Placental pericyte (primary cell): ENCODE measurements at places on chromosomes 3 and 15. TPM values are rescaled to one million over a fixed set of nuclear protein-coding genes. Genes with fewer than 3 reads are reported as not detected.

The MRAS gene
- 13.3 and 42.2 TPM in 2 replicates for total RNA-seq

The UBA3 gene
- total RNA-seq, result 40.3 and 69.6 TPM in 2 replicates

The RHCG gene
- total RNA-seq, result not detected in 2 replicates

The AMT gene
- 0.29 and 1.1 TPM in 2 replicates for total RNA-seq

The P3H2 gene
- 14.4 and 28.6 TPM in 2 replicates for total RNA-seq

The DPPA2 gene
- total RNA-seq, result not detected in 2 replicates

The MYRIP gene
- total RNA-seq, result not detected in 2 replicates

The CPEB1 gene
- total RNA-seq, result 3.3 and 5.9 TPM in 2 replicates

The PATL2 gene
- 0.44 and 1.9 TPM in 2 replicates for total RNA-seq

The ZBBX gene
- not detected in 2 replicates for total RNA-seq

The SLC24A5 gene
- not detected in 2 replicates for total RNA-seq
